ENCODE measurements at places on chromosomes 12 and 14.

- H3K4me1 ChIP-seq: peaks cover 10% of the 10 kb centered on the region
Measured at GRCh38 chr12:121015825-121016766, at the start of gene C12orf43. Gene C12orf43, minus strand, starts transcription at chr12:121016487. Its CDS starts 13 bp downstream, at chr12:121016474.

DNA sequence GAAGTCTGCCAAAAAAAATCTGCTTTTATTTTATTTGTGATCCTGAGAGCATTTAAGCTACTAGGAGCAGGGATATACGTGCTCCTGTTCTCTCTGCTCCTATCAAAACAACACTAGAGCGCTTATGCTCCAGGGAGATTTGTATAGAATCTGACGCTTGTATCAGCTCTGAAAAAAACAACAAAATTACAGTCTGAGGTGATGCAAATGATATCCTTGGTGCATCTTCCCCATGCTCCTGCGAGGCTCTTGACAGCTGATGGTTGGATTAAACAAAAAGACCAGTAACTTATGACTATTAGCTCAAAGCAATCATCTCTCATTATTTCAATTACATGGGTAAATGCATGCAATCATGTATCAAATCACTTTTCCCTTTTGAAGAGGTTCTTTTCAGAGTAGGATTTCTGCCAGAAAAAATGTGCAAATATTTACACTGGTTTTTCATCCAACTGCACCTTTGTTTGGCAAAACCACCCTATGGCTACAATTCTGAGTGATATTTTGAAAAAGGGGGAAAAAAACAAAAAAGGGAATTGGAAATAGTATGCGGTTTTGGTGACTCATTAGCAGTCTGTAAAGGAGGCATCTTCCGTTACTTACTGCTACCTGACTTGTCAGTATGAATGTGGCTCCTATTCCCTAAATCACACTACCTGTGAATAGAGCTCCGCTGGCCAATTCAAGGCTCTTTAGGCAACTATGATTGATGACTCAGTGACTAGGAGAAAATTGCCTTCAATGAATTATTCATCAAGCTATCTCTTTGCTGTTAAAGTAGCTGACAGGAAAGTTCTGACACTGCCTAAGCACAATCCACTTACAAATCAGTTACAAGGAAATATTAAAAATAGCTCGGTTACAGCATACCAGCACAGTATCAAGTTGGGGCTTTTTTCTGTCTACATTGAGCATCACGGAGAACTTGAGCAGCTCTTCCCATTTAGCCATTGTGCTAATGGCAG is 450.0 kb downstream of the FOXG1 start:
- no peak overlapping the region for H3K27ac ChIP-seq
- no peaks in the 10 kb centered on the region for H3K27me3 ChIP-seq
- DNase-seq: no peak
- H3K4me3 ChIP-seq: no peak overlapping the region
- no peaks in the 10 kb centered on the region for H3K36me3 ChIP-seq
- H3K4me1 ChIP-seq: no peaks in the 10 kb centered on the region

- no peak for DNase-seq
- H3K27ac ChIP-seq: no peak overlapping the region
- H3K36me3 ChIP-seq: peaks cover 12% of the 10 kb centered on the region
- no peak overlapping the region for H3K4me3 ChIP-seq
Measured at GRCh38 chr14:98937021-98937420, 335.0 kb downstream of the BCL11B start.

GRCh38 chr14:68585690-68586089 is 207.2 kb downstream of the ZFP36L1 start:
- no peaks in the 10 kb centered on the region for H3K36me3 ChIP-seq
- peaks cover 2% of the 10 kb centered on the region for H3K27me3 ChIP-seq
- H3K27ac ChIP-seq: no peak overlapping the region
- no peak overlapping the region for H3K4me3 ChIP-seq
- no peak for DNase-seq
- H3K4me1 ChIP-seq: no peaks in the 10 kb centered on the region

DNA sequence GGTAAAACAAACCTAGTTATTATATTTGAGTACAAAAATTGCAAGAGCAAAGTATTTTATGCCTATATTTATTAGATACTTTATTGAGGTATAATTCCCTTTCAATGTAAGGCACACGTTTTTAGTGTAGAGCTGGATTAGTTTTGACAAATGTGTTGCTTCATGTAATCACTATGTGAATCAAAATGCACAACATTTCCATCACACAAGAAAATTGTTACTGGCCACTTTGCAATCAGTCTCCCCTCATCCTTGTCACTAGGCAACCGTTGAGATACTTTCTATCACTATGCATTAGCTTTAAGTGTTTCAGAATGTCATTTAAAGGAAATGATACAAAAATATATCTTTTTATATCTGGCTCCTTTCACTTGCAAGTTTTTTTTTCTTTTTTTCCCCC is 531.0 kb downstream of the CCER1 start:
- no peak overlapping the region for H3K27ac ChIP-seq
- H3K4me3 ChIP-seq: no peak overlapping the region
- H3K36me3 ChIP-seq: no peaks in the 10 kb centered on the region

GRCh38 chr14:100432652-100433427 is 109.7 kb downstream of the SLC25A47 start:
- H3K27ac ChIP-seq: no peak overlapping the region
- no peaks in the 10 kb centered on the region for H3K27me3 ChIP-seq
- no peaks in the 10 kb centered on the region for H3K36me3 ChIP-seq
- H3K4me3 ChIP-seq: no peak overlapping the region
- peaks cover 10% of the 10 kb centered on the region for H3K4me1 ChIP-seq

DNA sequence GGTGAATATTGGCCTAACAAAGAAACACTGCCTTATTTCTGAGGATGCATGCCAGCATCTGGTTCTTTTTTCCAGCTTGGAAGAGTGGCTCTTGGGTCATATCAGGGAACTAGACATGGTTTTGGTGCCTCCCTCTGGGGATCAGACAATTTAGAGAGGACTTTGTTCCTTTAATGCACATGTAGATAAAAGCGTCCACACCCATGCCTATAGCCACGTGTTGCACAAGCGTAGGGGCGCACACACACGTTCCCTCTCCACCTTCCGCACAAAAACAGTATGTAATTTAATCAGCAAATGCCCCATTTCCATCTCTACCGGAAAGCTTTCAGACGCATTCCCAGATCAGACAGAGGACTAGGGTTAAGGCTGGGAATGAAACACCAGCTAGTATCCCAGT is 61.7 kb upstream of the RIC8B start:
- no peak overlapping the region for H3K4me3 ChIP-seq
- H3K27ac ChIP-seq: no peak overlapping the region
- no peaks in the 10 kb centered on the region for H3K4me1 ChIP-seq
- DNase-seq: no peak

DNA sequence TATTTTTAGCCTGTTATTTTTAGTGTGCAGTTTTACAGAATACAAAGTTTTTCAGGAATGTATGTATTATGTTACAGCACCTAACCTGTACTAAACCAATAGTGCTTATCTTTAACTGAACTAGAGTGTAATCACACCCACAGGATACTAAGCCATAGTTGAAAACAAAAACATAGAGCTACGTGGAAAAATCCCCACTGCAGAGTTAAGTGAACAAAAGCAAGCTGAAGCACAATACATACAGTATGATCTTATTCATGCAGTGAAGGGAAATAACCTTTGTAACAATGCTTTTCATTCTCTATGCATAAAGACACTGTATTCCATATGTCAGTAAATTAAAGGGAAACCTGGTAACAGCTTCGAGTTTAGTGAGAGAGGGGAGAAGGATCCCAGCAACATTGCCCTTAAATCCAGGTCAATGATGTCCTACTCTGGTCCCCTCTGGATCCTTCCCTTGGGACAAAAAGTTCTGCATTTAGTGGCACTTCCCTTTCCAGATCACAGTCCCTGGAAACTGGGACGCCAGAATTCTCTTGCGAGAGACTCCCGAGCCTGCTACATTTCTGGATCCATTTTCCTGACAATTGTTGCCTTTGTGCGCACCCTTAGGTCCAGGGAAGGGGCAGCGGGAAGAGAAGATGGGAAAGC is 121.3 kb upstream of the CCND2 start:
- H3K27me3 ChIP-seq: no peaks in the 10 kb centered on the region
- no peak overlapping the region for H3K4me3 ChIP-seq
- peaks cover 3% of the 10 kb centered on the region for H3K36me3 ChIP-seq
- DNase-seq: no peak

DNA sequence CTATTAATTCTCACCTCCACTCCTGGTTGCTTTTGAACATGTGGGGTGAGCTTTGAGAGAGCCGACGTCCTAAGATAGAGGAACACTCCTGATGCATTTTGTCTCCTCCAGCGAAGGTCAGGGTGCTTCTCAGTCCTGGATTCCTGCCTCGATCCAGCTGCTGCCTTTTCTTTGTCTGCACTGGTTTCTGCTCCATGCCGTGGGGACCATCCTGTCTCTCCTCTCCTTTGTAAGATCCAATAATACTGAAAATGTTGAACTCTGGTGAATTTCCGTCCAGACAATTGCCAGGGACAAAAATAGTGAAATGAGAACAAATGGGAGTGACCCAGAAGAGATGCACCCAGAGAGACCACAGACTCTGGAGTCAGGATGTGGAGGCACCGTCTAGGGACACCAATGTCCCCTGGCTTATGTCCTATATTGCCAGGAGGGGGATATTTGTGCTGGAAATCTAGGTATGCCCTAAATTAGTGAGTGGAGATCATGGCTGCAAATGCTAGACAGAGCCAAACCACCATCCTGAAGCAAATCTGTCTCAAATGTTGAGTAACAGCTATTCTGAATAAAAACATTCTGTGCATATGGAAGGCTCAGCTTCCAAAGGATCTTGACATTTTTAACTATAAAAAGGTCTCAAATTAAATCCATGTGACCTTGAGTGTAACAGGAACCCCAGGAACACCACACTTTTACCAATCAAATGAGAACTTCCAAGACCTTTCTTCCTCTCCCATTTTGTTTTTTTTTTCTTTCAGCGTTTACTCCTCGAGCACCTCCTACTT is 170.9 kb downstream of the PPM1H start:
- peaks cover 20% of the 10 kb centered on the region for H3K4me1 ChIP-seq
- H3K27me3 ChIP-seq: peaks cover 23% of the 10 kb centered on the region
- DNase-seq: no peak
- no peak overlapping the region for H3K4me3 ChIP-seq
- H3K27ac ChIP-seq: no peak overlapping the region
- H3K36me3 ChIP-seq: no peaks in the 10 kb centered on the region

DNA sequence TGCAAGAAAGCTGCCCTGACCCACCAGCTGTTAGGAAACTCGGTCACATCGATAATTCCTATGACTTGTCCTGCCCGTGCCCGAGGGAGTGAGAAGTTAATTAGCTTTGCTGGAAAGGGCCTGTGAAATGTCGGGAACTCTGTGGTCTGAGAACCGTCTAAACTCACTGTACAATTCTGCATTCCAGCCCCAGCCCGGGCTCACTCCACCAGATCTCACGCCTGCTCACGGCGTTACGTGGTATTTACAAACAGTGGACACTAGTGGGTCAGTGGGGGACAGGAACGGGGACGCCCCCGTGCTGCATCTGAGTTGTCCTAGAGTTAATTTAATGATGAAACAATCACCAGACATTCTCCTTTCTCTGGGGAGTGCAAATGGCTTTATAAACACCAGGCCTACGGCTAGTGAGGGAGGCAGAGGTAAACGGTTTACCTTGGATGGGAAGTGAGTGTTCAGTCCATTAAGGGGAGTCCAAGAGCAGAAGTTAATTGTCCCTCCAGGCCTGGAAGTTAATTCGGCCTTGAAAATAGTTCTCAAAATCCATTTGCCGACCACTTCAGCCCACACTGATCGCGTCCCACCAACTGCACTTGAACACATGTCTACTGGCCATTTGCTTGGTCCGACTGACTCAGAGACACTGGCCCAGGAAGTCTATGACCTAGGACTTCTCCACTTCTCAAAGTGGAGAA is 93.5 kb upstream of the MED13L start:
- H3K4me1 ChIP-seq: peaks cover 2% of the 10 kb centered on the region
- H3K4me3 ChIP-seq: no peak overlapping the region
- H3K27me3 ChIP-seq: no peaks in the 10 kb centered on the region
- no peaks in the 10 kb centered on the region for H3K36me3 ChIP-seq
- H3K27ac ChIP-seq: no peak overlapping the region

GRCh38 chr14:83173687-83174086 is 1640.0 kb upstream of the SEL1L start:
- H3K4me1 ChIP-seq: no peaks in the 10 kb centered on the region
- no peaks in the 10 kb centered on the region for H3K36me3 ChIP-seq
- no peak for DNase-seq
- no peak overlapping the region for H3K27ac ChIP-seq
- no peak overlapping the region for H3K4me3 ChIP-seq
- H3K27me3 ChIP-seq: no peaks in the 10 kb centered on the region

GRCh38 chr12:95870897-95871296 is 12.1 kb downstream of the SNRPF start:
- peaks cover 3% of the 10 kb centered on the region for H3K4me1 ChIP-seq
- H3K27ac ChIP-seq: no peak overlapping the region
- peaks cover 42% of the 10 kb centered on the region for H3K36me3 ChIP-seq
- H3K27me3 ChIP-seq: no peaks in the 10 kb centered on the region

- H3K27ac ChIP-seq: no peak overlapping the region
- no peaks in the 10 kb centered on the region for H3K27me3 ChIP-seq
- no peaks in the 10 kb centered on the region for H3K36me3 ChIP-seq
- no peak for DNase-seq
- no peaks in the 10 kb centered on the region for H3K4me1 ChIP-seq
Measured at GRCh38 chr14:37145395-37145794, 27.0 kb downstream of the SLC25A21 start.

- H3K27me3 ChIP-seq: no peaks in the 10 kb centered on the region
- DNase-seq: no peak
- no peak overlapping the region for H3K4me3 ChIP-seq
- peaks cover 59% of the 10 kb centered on the region for H3K36me3 ChIP-seq
Measured at GRCh38 chr12:122087431-122088178, 9.0 kb downstream of the MLXIP start.

- H3K36me3 ChIP-seq: no peaks in the 10 kb centered on the region
- no peak overlapping the region for H3K27ac ChIP-seq
- no peaks in the 10 kb centered on the region for H3K27me3 ChIP-seq
- no peak overlapping the region for H3K4me3 ChIP-seq
Measured at GRCh38 chr14:46464341-46464740, 187.2 kb downstream of the RPL10L start.

- H3K4me1 ChIP-seq: peaks cover 22% of the 10 kb centered on the region
- H3K27me3 ChIP-seq: no peaks in the 10 kb centered on the region
- peak overlapping the region; percentile 21 for H3K4me3 ChIP-seq
- no peak overlapping the region for H3K27ac ChIP-seq
- DNase-seq: peak; percentile 43
- H3K36me3 ChIP-seq: peaks cover 17% of the 10 kb centered on the region
Measured at GRCh38 chr12:124389138-124389724, 94.3 kb downstream of the RFLNA start.

GRCh38 chr12:6956021-6956727 is 5.0 kb downstream of the PTPN6 start:
- peaks cover 90% of the 10 kb centered on the region for H3K36me3 ChIP-seq
- no peak for DNase-seq
- H3K27ac ChIP-seq: peak overlapping the region; percentile 76
- no peaks in the 10 kb centered on the region for H3K27me3 ChIP-seq
- H3K4me1 ChIP-seq: peaks cover 72% of the 10 kb centered on the region

GRCh38 chr12:47554046-47554653 is 151.7 kb downstream of the RPAP3 start:
- no peaks in the 10 kb centered on the region for H3K27me3 ChIP-seq
- H3K4me3 ChIP-seq: no peak overlapping the region
- H3K4me1 ChIP-seq: peaks cover 2% of the 10 kb centered on the region
- no peaks in the 10 kb centered on the region for H3K36me3 ChIP-seq
- DNase-seq: no peak

- H3K4me3 ChIP-seq: no peak overlapping the region
- H3K4me1 ChIP-seq: peaks cover 5% of the 10 kb centered on the region
- H3K36me3 ChIP-seq: no peaks in the 10 kb centered on the region
- no peaks in the 10 kb centered on the region for H3K27me3 ChIP-seq
Measured at GRCh38 chr12:131471946-131472732, 238.8 kb upstream of the SFSWAP start.
